ENCODE measurements at places on chromosomes 5 and 9.

- no peak for DNase-seq
Measured at GRCh38 chr5:88732181-88732633, 150.8 kb downstream of the MEF2C start.

DNA sequence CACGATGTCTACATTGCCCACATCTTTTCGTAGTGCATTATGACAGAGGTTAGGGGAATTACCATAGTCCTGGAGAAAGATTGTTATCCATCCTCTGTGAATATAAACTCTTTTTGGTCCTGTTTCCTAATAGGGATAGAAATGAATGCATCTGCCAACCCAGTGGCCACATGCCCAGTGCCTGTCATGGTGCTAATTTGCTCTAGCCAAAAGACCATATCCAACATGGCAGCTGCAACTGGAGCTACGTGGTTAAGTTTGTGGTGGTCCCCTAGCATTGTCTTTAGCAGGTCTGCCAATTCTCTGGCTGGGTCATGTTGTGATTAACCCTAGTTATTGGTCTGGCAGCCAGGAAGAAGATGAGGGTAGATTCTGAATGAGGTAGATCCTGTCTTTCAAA is 87.5 kb downstream of the FGF18 start:
- no peak for DNase-seq

- DNase-seq, result no peak
Measured at GRCh38 chr5:79120221-79120620, 8.6 kb downstream of the BHMT start.

GRCh38 chr5:20611620-20612019 is 623.6 kb upstream of the CDH18 start:
- no peak for DNase-seq

DNA sequence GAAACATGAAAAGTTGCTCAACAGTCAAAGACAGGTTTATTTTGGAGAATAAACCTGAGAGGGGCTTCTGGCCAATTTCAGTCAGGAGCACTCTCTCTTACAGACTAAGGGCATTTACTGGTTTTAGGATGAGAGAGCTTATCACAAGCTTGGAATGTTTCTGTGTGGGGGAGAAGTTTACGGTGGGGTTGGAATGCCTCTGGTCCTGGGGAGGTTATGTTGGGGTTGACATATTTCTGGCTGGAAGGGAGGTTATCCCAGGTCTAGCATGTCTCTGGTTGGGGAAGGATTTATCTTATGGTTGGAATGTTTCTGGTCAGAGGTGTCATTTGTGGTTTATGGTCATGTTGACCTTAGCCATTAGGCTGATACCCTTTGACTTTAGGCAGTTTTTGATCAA is 1867.3 kb downstream of the EFNA5 start:
- no peak for DNase-seq

DNA sequence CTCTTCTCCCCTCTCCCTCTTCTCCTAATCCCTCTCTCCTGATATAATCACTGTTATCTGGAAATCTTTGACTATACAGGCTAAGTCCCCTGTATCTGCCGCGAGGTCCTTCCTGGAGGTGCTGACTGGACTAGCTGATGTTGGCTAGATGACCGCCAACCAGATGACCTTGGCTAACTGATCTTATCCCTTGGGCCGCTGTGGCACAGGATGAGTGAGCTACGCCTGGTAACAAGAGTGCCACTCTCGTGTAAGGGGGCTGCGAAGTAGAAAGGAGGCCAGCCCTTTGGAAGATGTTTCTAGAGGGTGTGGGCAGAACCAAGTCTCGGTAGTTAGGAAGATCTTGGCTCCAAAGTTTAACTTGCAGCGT is 345 bp upstream of the PRRC1 start:
- no peak for DNase-seq

- peak; percentile 60 for DNase-seq
Measured at GRCh38 chr9:129027685-129028191, 393 bp downstream of the SH3GLB2 start.

GRCh38 chr5:41707853-41708603 is 162.2 kb downstream of the OXCT1 start:
- peak; percentile 32 for DNase-seq

DNA sequence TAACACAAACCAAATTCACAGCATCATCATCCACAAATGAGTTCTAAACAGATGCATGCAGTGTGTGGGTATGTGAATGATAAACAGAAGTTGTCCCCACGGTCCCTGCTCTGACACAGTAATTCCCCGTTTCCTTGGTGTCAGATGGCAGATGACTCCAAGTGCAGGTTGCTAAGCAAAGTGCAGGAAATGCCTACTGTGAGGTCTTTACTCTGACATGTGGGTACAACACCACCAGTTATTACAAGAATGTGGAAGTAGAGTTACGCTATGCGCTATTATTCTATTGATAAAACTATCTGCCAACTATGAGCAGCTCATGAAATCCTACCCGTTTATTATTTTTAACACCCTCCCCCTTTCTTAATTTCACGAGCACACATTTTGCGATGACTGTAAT is 448.9 kb downstream of the BNC2 start:
- no peak for DNase-seq

- no peak for DNase-seq
Measured at GRCh38 chr9:110157823-110158664, 49.9 kb downstream of the C9orf152 start.

DNA sequence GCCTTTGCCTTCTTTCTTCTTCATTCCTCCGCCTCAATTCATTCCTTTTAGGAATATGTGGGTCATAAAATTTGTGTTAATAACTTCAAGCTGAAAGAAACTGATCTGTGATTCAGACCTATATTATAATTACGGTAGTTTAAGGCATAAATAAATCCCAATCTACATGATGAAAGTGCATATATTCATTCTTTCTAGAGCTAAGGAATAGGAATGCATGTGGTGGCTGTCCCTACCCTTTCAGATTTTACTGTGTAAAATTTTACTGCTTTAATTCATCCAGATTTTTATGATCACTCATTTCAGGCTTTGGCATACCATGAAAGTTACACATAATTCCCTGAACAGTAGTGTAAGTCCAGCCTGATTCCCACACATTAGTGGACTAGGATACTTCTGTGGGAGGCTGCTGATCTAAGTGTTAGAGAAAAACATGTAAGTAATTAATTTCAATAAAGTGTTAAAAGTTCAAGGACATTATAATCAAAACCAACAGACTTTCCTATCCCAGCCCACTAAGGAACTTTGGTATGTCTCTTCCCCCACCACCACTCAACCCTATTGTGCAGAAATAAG is 83.1 kb downstream of the HINT1 start:
- no peak for DNase-seq

- no peak for DNase-seq
Measured at GRCh38 chr9:119026120-119026519, 343.1 kb downstream of the BRINP1 start.

- no peak for DNase-seq
Measured at GRCh38 chr5:1141834-1142233, 30.0 kb upstream of the SLC12A7 start.

- DNase-seq, result no peak
Measured at GRCh38 chr5:126884269-126884819, 107.4 kb downstream of the LMNB1 start.

DNA sequence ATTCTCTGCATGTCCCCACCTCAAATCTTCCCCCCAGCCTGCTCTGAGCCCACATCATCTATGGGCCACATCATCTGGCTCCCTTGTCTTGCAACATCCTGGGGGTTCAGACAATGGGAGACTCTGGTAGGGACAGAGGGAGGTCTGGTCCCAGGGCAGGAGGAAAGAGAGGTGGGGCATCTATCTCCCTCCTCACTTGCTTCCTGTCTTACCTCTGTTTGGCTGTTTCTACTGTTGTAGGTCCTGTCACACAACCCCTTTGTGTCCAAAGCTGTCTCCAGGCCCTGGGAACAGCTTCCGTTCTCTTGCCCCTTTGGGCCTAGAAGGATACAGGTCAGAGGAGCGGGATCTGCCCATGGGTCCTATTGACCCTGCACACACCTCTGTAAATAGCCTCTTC is 227.2 kb downstream of the NSG2 start:
- no peak for DNase-seq
